ENCODE measurements at places on chromosomes 3 and 15.

GRCh38 chr3:169512991-169513390 lies 150.5 kb downstream of the MECOM start:
- DNase-seq, result no peak

DNA sequence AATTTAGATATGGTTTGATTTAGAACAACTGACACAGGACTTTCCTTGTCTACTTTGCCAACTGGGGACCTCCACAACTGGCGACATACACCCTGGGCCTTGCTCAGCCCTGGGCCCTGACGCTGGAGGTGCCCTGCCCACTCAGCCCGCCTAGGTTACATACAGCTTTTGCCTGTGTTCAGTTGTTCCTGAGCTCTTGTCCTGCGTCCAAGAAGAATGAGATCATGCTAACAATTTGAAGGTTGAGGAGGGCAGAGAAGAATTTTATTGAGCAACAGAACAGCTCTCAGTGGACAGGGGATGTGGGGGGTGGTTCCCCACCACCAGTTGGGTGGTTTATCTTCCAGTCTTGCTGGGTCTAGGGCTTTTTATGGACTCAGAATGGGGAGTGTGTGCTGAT lies 67.9 kb downstream of the IQCH start:
- DNase-seq, result no peak

DNA sequence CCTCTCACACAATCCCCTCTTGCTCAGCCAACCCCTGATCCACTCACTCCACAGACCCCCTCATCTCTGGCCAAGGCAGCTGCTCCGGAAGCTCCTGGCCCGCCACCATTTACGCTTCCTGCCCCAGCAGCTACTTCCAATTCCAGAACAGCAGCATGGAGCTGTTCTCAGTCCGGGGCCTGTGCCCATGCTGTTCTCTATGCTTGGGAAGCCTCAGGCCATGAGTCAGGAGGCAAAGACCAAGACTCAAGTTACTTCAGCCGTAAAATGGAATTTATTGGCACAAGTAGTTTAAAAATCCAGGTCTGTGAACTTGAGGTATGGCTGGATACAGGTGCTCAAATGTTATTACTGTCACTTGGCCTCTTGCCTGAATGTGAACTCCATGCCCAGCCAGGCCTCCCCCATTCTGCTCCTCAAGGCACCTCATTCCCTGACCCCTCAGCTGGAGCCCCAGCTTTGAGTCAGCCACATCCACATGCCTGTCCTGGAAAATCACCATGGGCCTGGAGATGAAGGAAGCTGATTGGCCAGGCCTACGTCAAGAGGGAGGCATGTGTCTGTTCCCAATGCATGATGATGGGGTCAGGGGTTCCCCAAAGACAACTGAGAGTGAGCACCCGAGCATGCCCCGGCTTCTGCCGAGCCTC lies 31.4 kb upstream of the CACNA2D2 start:
- no peak for DNase-seq

DNA sequence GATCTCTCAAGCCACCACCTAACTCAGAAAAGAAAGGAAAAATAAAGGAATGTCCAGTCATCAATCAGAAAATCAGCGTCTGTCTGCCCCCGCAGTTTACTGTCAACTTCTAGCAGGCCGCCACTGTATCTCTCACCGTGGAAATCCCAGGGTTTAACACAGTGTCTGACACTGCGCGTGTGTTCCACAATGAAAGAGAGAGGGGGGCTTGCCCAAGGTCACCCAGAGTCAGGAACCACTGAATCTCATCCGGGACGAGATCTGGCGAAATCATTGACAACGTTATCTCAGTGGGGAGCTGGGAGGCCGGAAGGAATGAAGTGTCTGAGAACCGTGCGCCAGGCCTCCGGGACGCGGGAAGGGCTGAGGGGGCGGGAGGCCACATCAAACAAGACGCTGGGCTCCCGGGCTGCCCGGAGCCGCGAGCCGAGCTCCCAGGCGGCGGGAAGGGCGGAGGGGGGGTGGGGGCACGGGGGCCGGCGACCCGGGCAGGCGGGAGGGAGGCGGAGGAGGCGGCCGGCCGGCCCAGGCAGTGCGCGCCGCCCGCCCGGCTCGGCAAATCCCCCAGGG lies 2.2 kb upstream of the HES1 start:
- peak; percentile 55 for DNase-seq

DNA sequence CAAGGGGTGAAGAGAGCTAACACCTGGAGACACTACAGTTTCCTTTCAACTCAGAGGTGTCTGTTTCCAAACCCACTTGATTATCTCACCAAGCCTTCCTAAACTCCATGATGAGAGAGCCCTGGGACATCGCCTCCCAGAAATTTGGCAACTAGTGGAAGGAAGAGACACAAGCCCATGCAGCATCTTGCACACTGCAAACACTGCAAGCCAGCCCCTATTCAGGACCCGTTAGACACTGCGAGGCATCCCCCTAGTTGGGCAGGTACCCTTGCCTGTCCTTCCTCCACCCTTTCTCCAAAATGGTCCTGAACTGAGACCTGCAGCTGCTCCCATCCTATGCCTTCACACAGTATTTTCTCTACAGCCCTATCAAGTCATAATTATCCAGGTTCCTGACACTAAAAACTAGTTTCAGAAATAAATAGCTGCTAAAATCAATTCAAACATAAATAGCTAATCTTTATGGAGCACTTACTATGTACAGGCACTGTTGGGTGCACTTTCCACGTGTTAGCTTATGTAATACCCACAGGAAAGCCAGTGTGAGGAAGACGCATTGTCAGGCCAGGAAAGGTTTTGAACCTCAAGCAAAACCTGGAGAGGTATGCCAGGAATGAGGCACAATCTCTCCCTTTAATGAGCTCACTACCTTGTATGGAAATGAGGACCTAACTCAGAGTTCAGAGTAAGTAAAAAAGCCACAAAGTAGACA lies 2.8 kb downstream of the MAGI1 start:
- no peak for DNase-seq

DNA sequence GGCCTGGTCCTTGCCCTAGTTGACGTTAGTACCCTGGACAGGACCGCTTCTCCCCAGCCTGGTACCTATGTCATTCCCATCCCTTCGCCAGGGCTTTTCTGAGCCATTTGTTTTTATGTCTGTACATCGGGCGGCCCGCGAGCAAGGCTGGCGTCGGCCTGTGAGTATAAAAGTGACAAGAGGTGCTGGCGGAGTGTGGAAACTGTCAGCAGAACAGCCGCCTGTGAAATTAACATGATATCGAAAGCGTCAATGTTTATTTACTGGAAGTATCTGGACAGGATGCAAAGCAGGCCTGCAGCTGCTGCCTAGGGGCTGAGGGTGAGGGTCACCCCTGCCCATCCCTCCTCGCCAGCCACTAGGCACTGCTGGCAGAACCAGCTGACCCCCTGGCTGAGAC lies 33.4 kb downstream of the LINGO1 start:
- no peak for DNase-seq

DNA sequence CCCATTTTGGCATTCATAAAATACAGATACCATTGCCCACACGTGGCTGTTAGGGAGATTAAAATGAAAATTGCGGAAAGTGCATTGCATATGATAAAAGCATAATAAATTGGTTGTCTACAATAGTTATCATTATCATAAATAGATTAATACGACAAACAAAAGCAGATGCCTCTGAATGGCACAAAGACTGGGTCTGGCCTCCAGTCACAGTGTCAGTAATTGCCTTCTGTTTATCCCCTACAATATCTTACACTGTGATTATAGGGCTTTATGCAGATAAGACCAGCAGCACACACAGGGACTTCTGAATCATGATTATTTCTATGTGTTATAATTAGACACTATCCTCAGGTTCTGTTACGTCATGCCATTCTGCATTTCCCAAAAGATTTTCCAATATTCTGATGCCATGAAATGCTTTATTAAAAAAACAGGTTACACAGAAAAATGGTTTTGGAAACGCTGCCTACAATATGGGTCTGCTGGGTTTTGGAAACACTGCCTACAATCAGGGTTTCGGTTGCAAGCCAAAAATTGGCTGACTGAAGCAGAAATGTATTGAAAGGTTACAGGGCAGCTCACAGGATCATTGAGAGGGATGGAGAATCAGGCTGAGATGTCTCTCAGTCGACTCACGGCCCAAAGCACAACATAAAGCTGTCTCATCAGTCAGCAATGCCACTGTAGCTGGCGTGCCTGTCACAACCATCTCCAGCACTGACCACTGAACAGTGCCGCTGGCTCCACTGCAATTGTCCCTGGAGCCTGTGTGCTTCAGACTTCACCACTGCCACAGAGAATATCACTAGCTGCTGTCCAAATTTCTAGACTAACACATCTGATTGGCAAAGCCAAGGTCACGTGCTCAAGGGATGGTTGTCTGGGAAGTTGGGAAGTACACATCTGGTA lies 248.1 kb downstream of the ERC2 start:
- DNase-seq, result no peak

GRCh38 chr3:101084404-101084803 lies 91.2 kb upstream of the ABI3BP start:
- no peak for DNase-seq

- no peak for DNase-seq
Measured at GRCh38 chr3:102979191-102979590, 544.4 kb downstream of the ZPLD1 start.

GRCh38 chr15:34721802-34722438 lies 32.9 kb downstream of the GJD2 start:
- no peak for DNase-seq

DNA sequence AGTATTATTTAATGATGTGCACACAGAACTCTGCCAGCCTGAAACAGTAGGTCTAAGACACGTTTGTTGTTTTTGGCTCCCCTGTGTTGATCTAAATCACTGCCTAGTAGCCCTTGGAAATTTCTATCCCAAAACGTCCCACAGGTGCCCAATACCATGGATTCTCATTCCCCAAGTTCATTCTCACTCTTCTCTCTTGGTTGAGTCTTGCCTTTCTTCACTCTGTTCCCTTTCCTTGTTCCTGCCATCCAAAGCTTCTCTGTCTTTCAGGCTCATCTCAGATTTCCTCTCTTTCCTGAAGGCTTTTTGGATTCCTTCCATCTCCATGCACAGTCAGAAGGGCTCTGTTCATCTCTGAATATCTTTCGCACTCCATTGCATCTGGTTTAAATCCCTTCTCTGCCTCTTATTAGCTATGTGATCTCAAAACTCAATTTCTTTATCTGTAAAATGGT lies 54.2 kb downstream of the PPARG start:
- DNase-seq, result no peak

DNA sequence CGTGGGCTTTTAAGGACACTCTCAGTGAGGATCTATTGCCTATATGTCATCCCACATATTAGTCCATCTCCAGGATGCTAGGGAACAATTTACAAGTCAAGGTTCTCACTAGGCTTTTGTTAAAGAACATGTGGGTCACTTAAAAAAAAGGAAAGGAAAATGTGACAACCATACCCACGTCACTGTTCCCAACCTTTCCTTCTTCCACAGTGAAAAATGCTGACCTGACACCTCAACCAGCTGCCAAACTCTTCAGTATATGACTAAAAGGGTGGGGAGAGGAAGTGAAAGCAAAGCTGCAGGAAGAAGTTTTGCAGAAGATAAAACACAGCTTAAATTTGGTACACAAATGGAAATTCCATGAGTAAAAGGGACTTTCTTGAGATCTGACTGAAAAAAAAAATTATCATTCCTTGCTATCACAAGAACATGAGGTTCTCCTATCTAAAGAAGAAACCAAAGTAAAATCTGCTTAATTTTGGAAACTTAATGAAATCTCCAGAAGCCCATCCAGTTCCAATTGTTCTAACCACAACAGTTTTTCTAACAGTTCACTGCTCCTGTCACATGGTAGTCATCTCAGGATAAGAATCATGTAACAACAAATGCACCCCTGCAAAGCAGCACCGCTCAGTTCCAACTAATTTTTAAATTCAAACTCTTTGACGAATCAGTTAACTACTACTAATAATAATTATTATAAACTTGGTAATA lies 117.0 kb upstream of the TSPAN3 start:
- peak; percentile 91 for DNase-seq

DNA sequence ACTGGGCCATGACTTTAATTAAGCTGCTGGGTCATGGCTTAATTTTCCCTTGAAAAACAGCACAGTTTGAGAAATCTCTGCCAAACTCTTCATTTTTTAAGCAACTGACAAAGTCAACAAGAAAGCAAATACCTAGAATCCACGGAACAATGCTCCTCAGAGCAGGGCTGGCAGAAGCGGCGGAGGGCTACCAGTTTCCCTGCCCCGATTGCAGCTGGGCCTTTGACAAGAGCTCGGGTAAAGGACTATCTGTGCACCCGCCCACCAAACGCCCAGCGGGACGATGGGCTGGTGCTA lies 1.2 kb downstream of the GOLIM4 start:
- peak; percentile 82 for DNase-seq

- DNase-seq, result peak; percentile 79
Measured at GRCh38 chr3:161171113-161171512, 50.0 kb upstream of the NMD3 start.

- DNase-seq, result no peak
Measured at GRCh38 chr3:120536642-120537041, 59.5 kb upstream of the NDUFB4 start.

- no peak for DNase-seq
Measured at GRCh38 chr3:106401666-106402490, 533.1 kb upstream of the CBLB start.

GRCh38 chr3:48738144-48738536 lies 21.1 kb upstream of the IP6K2 start:
- no peak for DNase-seq

DNA sequence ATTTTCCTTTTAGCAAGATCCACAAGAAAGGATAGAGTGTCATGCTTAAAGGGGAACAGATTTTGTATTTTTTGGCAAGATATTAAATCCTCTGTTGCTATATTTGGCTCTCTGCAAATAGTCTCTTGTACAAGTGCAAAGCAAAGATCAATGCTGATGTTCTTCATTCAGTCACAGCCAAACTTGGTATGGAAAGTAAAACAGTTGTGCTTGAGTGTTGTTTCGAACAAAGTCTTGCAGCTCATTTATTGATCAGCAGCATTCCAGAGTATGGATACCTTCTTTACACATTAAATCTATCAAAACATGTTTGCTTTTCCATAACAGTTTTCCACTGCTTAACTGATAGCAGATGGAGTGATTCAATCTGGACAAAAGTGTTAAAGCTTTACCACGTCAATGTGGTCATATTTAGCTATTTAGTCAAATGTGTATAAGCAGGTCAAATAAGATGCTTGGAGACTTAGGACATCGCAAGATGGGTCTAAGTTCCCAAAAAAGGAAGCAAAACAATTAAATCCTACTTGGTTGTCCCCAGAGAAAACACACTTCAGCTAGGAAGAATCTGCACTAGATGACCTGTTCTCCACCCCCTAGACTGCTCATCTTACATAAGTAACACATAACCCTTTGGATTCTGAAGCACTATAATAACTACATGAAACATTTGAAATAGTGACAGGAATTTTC lies 52.4 kb downstream of the VGLL3 start:
- no peak for DNase-seq

DNA sequence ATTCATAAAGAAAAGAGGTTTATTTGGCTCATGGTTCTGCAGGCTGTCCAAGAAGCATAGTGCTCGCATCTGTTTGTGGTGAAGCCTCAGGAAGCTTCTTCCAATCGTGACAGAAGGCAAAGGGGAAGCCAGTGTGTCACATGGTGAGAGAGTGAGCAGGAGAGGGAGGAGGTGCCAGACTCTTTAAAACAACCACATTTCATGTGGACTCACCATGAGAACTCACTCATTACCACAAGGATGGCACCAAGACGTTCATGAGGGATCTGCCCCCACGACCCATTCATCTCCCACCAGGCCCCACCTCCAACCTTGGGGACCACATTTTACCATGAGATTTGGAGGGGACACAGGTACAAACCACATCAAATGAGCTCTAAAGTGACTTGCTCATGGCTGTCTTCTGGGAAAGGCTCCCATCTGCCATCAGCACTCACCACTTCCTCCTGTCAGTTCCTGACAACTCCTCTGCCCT lies 327.3 kb upstream of the TLE3 start:
- peak; percentile 37 for DNase-seq

GRCh38 chr3:36175113-36175812 lies 205.0 kb upstream of the STAC start:
- no peak for DNase-seq

Data from suppressor macrophage (primary cell).